Posterior vena cava (tissue), 2 donors: ENCODE measurements at places on chromosomes 3 and 15.

DNA sequence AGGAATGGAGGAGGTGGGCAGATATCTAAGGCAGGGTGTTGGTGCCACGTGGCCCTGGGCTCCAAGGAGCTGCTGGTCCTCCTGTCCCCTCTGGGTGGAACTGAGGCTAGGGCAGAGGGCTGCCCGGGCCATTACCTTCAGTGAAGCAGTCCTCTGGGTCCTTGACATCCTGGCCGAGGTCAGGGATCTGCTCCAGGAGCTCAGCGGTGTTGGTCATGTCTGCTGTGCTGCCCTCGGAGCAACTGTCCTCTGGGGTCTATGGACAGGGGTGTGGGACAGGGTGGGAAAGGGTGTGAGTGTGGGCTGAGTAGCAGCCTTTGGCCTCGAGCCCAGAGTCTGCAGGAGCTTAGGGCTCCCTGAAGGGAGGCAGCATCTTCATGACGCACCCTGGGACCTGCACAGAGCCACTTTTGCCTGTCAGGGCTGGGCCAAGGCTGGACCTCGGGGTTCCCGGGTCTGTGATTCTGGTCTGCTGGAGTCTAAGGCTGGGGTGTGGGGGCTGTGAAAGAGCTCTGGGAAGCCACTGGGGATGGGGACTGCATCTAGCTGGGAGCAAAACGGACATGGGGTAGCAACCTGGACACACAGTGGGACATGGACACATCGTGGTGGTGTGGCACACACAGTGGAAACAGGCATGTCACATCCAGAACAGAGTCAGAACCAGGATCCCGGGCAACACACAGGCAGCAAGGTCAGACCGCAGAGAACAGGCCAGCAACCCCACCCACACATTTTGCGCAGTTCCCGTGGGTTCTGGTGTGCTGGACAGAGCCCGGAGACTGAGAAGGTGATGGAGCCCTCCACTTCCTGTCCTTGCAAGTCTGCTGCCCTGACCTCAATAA lies 72.7 kb downstream of the SCN5A start:
- DNase-seq, result no peak

GRCh38 chr3:135192929-135193328 lies 397.9 kb downstream of the EPHB1 start:
- DNase-seq, result no peak

DNA sequence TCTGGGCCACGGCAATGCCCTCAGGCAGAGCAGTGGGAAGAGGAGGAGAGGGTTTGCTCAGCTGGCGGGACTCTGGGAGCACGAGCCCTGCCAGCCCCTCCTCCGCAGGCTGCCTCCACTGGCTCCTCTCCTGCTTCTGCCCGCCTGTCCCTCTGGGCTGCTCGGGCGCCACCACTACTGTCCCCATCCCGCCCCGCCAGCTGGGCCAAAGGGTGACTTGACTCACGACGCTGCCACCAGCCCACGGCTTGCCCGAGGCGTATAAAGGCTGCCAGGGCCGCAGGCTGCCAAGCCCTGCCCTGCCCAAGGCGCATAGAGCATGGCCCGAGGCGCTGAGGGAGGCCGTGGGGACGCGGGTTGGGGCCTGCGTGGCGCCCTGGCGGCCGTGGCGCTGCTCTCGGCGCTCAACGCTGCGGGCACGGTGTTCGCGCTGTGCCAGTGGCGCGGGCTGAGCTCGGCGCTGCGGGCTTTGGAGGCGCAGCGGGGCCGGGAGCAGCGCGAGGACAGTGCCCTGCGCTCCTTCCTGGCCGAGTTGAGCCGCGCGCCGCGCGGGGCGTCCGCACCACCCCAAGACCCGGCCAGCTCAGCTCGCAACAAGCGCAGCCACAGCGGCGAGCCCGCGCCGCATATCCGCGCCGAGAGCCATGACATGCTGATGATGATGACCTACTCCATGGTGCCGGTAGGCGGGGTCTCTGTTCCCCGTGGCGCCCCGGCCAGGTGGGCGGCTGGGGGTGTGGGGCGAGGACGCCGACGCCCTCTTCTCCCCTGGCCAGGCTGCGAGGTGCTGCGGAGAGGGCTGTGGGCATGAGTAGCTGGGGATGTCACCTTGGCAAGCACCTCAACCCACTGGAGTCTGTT lies at the start of gene GLDN:
Gene GLDN, plus strand, starts transcription at position 290 of the 861 bp plus-strand sequence. Its CDS starts 30 bp downstream, at position 320.
- no peak for DNase-seq

DNA sequence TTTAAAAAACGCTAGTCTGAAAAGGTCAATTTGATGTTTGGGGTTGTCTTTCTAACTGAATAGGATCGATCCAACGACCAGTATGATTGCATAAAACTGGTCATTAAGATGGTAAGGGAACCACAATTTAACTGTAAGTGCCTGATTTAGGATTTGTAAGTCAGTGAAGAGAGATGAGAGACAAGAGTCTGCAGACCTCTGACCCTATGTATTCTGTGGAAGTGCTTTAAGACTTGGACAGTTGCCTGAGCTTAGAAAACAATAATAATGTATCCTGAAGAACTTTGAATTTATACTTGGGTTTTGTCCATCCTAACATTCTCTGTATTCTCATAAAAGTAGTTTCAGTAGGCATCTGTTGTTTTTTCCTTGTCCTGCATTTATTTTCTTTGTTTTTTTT lies 221.4 kb upstream of the SUCLG2 start:
- no peak for DNase-seq

GRCh38 chr3:13198264-13198879 lies 125.1 kb upstream of the IQSEC1 start:
- peak; percentile 48 for DNase-seq

DNA sequence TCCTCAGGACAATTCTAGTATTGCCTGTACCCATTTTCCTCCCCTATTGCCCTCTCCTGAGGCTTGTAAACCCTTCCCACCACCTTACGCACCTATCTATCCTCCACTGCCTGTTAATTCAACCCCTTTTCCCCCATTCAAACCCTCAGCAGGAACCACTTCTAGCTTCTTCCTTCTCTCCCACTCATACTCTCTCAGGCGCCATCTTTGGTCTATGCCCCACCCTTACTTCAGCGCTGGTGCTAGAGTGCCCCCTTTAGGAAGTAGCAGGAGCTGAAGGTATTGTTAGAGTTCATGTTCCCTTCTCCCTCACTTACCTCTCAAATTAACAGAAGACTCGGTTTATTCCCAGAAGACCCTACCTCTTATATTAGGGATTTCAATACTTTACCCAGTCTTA lies 121.8 kb upstream of the NLGN1 start:
- no peak for DNase-seq

- DNase-seq, result no peak
Measured at GRCh38 chr3:121871430-121871829, 22.8 kb upstream of the SLC15A2 start.
